NCI-H526 (cell line): ENCODE measurements at places on chromosomes 3 and 15.

DNA sequence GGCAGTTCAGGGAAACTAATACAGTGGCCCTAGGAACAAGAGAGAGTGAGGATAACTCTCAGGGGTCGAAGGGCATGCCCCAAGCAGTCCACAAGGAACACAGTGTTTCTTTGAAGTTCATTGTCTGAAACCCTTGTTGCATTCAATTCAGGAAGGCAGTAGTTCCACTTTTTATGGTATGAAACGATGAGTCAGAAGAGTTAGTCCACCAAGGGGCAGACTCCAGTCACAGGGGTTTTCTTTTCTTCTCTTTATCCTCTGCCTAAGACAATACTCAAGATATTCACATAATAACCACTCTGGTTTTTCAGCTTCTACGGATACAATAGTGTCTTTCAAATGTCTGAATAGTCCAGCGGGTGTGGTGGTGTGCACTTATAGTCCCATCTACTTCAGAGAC lies 23.7 kb upstream of the TICRR start:
- no peak for DNase-seq

DNA sequence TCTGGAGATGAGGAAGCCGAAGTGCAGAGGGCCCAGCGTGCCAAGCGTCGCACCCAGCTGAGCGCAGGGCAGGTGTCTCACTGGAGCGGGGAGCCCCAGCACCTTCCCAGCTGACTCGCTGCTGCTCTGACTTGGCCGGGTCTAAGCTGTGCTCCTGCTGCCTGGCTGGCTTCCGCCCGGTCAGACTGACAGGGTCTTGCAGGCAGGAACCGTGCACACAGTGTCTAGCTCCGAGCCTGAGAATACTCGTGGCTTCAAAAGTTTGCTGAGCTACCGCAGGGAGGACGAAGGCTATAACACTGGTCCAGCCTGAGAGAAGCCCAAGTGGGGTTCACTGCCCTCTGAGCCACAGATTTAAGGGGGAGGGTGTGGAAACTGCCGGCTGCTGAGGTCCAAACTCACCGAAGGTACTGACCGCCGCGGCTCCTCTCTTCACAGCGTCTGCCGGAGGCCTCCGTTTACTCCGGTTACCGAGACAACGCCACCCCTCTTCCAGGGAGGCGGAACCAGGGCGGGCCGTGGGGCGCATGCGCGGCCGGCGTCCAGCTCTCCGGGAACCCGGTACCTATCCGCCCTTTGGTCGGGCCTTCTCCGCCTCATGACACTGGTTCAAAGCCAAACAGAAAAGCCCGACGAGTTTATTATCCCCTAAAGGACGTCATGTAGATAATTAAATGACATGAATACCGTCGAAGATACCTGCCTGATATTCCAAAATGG lies at the start of gene CFAP44:
TSS of gene CFAP44 (minus strand) at position 443 of the 720 bp plus-strand sequence. CDS start 7,829 bp downstream, outside the sequence.
- no peak for DNase-seq

DNA sequence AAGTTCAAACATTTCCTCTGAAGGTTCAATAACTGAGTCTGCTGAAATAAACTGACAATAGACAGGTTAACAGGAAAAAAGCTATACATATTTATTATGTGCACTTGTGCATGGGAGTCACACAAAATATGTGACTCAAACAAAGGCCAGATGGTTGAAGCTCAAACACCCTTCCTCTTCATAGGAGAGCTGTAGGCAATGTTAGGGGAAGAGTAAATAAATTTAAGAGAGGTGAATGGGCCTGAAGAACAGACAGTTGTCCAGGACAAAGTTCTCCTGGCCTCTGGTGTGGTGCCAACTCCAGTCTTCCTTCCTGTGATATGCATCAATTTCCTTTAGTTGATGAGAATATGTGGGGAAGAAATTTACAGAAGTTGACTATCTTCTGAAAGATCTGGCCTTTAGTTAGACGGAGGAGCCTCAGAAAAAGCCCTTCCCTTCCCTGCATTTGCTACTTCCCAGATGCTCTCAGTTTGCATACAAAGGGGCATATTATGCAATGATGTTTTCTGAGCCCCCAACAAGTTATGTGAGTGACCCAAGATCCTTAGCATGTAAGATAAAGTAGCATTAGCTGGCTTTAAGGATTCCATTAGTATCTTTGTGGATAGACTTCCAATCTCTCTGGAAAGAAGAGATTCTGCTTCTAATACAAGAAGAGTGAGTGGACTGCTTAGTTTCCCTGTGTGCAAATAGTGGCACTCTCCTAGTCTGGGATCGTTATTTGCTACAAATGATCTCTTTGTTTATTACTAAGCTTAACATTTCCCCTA lies 96.4 kb upstream of the IGSF10 start:
- DNase-seq = no peak

DNA sequence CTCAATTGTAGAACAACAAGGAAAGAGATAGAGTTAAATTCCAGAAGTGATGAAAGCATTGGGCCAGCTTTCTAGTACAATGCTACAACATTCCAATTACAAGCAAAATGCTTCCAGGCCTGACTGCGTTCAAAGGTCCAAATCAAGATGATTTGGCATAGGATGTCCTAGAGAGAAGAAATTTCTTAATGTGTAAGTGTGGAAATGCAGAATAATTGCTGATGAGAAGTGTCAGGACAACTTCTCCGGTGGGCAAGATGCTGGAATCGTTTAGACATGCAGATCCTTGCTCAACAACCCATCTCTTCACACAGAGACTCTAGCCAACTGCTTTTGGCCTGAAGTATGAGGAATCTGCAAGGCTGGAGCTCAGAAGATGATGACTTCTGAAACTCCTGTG lies 71.1 kb upstream of the PDZRN3 start:
- no peak for DNase-seq

DNA sequence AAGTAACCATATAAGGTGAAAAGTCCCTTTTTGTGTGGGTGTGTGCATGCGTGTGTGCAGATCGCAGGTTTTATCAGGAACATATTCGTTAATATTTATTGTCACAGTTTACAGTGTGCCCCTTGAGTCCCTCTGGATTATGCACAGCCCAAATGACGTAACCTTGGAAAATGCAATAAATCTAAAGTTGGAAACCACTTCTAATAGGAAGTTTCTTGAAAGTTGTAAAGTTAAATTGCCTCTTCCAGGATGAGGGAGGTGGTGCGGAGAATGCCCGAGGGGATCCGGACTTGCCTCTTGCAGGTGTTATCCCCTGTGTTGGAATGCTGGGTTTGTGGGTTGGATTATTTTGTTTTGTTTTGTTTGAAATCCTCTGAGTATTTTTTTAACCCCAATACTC lies 143.3 kb downstream of the CMSS1 start:
- DNase-seq = no peak

DNA sequence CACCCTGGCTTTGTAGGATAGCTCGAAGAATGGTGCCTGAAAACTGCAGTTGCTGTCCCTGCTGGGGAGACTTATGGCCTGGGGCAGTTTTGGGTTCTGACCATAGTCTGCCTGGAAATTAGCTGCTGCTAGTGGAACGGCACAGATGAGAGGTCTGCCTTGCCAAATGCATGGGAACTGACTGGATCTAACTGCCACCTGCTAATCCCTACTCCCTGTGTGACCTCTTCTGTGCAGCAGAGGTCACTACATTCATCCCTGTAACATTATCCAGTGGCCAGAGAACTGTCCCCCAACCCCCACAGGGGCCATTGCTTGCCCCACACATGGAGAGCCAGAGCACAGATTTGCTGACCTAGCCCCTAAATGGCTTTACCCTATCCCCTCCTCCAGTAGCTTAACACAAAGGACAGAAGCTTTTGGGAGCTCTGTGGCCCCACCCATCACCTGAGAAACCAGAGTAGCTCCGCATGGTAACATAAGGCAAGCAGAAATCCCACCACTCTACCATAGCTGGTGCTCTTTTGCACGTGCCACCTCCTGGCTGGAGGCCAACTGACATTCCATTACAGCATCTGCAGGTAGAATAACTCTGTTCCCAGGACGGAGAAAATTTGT lies 840.0 kb downstream of the EPHA3 start:
- no peak for DNase-seq

- no peak for DNase-seq
These were observed 41.7 kb downstream of the MAGEF1 start for GRCh38 chr3:184670091-184670602.
